ENCODE measurements at places on chromosomes 4 and X.
A peak's percentile ranks its signal among the peaks of the same experiment; 100 is the strongest.

DNA sequence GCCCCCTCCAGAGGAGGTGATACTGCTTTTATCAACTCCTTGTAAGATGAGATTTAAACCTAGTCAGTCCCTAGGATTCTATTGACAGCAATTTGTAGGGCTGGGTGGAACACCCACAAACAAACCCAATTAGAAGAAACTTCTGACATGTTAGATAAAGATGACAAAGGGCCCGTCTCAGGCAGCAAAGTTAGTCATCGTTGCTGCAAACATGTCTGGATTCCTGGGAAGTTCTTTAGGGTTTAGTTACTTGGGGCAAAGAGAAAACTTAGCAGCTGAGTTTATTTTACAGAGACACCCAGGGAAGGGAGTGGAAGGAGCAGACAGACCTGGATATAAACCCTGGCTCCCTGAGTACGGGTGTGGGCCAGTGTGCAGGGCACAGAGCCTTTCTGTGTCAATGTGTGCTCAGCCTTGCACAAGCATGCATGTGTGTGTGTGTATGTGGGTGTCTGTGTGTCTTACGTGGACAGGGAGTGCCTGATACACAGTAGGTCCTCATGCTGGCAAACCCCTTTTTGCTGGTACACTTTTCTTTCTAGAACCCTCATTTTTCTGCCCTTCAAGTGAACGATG lies 130.0 kb upstream of the STX18 start:
- DNase-seq, result no peak

- peak; percentile 44 for DNase-seq
Measured at GRCh38 chr4:8702516-8703400, 110.2 kb downstream of the CPZ start.

DNA sequence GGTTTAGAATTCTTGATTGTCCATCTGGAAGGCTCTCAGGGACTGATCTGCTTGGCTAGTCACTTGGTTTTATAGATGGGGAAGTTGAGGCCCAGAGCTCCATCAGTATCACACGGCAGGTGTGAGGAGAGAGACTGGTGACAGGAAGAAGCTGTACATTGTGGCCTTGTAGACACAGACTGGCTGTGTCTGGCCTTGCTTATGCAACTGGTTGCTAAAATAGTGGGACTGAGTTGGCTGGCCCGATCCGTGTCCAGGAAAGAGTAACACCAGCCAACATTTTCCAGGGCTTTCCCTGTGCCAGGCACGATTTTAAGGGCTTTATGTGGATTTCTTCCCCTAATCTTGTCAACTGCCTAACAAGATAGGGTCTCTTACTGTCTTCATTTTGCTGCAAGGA lies 2.8 kb downstream of the TBC1D14 start:
- no peak for DNase-seq

- no peak for DNase-seq
Measured at GRCh38 chr4:114921790-114922591, 191.4 kb downstream of the NDST4 start.

GRCh38 chr4:90476019-90476418 lies 348.8 kb downstream of the CCSER1 start:
- DNase-seq, result no peak

DNA sequence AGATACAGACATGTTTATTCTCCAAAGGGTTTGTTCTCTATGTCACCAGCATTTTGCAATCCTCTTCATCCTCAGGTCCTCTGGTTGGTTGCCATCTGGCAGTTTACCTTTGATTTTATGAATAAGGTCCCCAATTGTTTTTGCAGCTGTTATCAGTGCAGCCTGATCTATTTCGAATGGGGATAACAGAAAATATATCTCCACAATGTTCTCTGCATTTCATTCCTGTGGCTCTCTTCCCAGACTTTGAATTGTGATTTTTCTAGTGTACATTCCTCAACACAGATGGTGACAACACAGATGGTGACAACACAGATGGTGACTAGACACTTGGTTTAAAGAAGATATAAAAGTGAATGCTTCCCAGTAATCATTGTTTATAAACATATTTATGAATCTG lies 74.1 kb downstream of the FBXO8 start:
- no peak for DNase-seq

- DNase-seq, result peak; percentile 36
Measured at GRCh38 chrX:120797188-120797851, 78.3 kb downstream of the CT47B1 start.

GRCh38 chrX:26409636-26410035 lies 193.7 kb downstream of the MAGEB5 start:
- DNase-seq, result no peak

- DNase-seq, result no peak
Measured at GRCh38 chr4:81021142-81021944, 9.2 kb upstream of the BMP3 start.

DNA sequence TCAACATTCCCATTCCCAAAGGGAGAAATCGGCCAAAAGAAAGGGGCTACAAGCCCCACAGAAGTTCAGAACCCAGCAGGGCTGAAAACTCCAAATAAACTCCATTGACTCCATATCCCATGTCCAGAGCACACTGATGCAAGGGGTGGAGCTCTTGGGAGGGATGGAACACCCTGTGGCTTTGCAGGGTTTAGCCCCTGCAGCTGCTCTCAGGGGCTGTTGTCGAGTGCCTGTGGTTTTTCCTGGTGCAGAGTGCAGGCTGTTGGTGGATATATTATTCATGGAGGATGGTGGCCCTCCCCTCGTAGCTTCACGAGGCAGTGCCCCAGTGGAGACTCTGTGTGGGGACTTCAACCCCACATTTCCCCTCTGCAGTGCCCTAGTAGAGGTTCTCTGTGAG lies 53.7 kb downstream of the PDGFRA start:
- no peak for DNase-seq

GRCh38 chr4:108933046-108933445 lies 170.2 kb upstream of the ETNPPL start:
- DNase-seq, result no peak

GRCh38 chr4:139876337-139876941 lies 210.8 kb downstream of the MGST2 start:
- DNase-seq, result no peak

- no peak for DNase-seq
Measured at GRCh38 chr4:77125961-77126360, 31.0 kb upstream of the CCNG2 start.

- DNase-seq, result no peak
Measured at GRCh38 chr4:70632028-70632427, 3.5 kb downstream of the ENAM start.

- no peak for DNase-seq
Measured at GRCh38 chr4:173536808-173537429, 6.9 kb upstream of the HAND2 start.

GRCh38 chr4:39823191-39823590 lies 125.3 kb downstream of the UBE2K start:
- no peak for DNase-seq

GRCh38 chrX:126718440-126718839 lies 101.1 kb upstream of the PRR32 start:
- no peak for DNase-seq

GRCh38 chr4:188804861-188805260 lies 665.6 kb downstream of the TRIML1 start:
- DNase-seq, result no peak

GRCh38 chr4:75385106-75385505 lies 129.1 kb downstream of the RCHY1 start:
- no peak for DNase-seq

GRCh38 chrX:11899091-11899490 lies 141.1 kb downstream of the MSL3 start:
- no peak for DNase-seq

GRCh38 chr4:108854786-108855185 lies 91.9 kb upstream of the ETNPPL start:
- no peak for DNase-seq

- no peak for DNase-seq
Measured at GRCh38 chrX:107551546-107551945, 76.8 kb upstream of the PRPS1 start.

DNA sequence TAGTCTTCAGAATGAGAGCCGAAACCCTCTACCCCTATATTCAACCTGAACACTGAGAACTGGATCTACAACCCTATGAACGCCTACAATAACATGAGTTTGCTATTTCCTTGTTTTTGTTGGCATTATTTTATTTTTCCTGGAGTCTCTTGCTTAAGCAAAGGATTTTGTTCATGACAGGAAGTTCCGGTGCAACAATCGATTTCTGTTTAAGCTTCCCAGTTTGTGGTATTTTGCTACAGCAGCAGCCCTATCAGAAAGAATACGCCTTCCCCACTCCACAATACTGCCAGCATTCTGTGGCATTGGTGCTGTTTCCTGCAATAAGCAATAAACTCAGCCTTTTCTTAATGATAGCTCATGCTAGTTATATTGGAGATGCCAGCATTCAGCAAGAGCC lies 60.9 kb downstream of the NPY5R start:
- DNase-seq, result no peak

GRCh38 chr4:112896609-112897190 lies 152.8 kb upstream of the ANK2 start:
- no peak for DNase-seq

- DNase-seq, result peak; percentile 38
Measured at GRCh38 chrX:71053217-71053621, 14.9 kb downstream of the SNX12 start.

- no peak for DNase-seq
Measured at GRCh38 chr4:175054980-175055379, 136.8 kb downstream of the ADAM29 start.

DNA sequence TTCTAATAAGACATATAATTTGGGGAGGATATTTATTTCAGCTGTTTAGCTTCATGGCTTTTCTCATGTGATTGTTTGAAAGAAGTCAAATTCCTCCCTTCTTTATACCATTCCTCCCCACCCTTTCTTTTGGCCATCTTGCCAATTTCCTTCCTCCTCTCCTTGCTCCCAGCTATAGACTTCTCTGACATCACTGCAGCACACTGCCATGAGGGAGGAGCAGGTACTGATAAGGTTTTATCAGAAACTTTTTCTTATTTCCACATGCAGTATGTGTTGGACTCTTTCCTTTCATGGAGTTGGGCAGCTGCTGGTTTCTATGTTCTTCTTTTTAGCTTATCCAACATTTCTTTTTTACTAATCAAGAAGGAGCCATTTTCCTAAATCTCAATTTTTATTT lies 481.7 kb upstream of the NR3C2 start:
- no peak for DNase-seq

- DNase-seq, result no peak
Measured at GRCh38 chr4:76783836-76784235, 114.1 kb downstream of the SOWAHB start.

DNA sequence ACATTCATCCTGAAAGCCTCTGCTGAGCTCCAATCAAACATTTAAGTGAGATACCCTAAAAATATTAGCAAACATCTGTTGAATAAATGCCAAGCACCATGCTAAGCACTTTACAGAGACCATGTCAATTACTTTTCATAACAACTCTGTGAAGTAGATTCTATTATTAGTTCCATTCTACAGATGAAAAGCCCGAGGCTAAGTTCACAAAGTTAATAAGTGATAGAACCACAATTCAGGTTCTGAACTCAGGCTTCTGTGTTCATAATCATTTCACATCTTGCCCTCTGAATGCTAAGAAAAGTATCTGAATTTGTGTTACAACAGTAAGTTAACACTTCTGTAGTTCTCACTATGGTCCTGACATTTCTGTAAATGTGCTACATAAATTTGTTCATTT lies 27.4 kb downstream of the SEL1L3 start:
- DNase-seq, result no peak

DNA sequence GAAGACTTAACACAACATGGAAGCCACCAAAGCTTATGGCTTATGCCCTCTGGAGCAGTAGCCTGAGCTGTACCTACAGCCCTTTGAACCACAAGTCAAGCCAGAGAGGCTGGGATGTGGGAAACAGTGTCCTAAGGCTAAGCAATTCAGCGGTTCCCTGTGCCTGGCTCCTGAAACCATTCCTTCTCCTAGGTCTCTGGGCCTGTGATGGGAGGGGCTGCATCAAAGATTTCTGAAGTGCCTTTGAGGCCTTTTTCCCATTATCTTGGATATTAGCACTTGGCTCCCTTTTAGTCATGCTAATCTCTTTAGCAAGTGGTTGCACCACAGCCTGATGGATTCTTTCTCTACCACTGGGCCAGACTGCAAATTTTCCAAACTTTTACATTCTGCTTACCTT lies 140.5 kb upstream of the NUDT10 start:
- DNase-seq, result no peak

DNA sequence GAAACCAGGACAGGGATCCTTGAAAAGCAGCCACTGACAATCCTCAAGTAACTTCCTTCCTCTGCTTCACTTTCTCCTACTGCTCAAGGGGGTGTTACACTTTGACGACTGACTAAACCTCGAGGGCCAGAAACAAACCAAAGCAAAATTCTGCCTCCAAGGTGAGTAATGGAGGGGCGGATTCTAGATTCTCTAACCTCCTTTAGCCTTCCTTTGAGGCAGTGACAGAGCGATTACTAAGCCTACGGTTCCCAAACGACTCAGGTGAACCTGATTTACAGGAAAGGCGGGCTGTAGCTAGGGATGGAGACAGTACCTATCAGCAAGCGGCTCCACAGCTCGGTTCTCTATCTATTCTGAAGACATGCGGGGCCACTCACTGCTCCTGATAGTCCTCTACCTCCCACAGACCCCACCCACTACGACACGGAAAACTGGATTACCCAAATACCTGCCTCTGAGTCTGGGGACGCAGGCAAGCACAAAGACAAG lies 487 bp downstream of the TBCK start:
- no peak for DNase-seq

- DNase-seq, result no peak
Measured at GRCh38 chrX:46777971-46778810, 19.3 kb upstream of the SLC9A7 start.

DNA sequence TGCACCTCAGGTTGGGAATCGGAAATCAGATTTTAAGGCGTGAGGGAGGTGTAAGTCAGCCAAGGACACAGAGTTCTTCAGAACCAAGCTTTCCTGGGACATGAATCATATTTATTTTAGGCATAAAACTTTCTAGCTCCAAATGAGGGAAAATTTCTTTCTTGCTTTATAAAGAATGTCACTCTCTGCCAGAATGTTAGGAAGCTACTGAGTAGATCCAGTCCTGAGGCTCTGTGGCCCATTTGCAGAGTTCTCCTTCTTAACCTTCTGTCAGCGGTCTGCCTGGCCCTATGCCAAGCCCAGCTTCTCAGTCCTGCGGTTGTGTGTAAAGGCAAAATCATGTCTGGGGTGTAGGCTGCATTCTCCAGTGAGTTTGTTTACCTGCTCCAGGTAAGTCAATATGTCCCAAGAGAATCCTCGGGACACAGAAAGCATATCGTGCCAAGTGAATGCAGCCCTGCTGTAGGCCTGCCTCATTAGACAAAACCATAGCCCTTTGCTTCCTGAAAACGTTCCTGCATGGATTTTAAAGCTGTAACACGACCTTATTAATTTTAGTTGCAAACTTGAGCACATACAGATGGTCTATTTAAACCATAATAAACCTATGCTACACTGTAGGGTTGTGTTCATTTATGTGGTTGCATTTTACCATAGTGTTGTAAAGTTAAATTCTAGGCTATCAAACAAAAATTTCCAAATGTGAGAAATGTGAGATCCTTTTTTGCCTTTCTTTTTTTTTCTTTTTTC lies 29.2 kb upstream of the CCNI start:
- peak; percentile 66 for DNase-seq
